Omental fat pad (tissue), 4 donors: ENCODE measurements at places on chromosomes 1 and 21. TPM values are rescaled to one million over a fixed set of nuclear protein-coding genes. Genes with fewer than 3 reads are reported as not detected.

DNA sequence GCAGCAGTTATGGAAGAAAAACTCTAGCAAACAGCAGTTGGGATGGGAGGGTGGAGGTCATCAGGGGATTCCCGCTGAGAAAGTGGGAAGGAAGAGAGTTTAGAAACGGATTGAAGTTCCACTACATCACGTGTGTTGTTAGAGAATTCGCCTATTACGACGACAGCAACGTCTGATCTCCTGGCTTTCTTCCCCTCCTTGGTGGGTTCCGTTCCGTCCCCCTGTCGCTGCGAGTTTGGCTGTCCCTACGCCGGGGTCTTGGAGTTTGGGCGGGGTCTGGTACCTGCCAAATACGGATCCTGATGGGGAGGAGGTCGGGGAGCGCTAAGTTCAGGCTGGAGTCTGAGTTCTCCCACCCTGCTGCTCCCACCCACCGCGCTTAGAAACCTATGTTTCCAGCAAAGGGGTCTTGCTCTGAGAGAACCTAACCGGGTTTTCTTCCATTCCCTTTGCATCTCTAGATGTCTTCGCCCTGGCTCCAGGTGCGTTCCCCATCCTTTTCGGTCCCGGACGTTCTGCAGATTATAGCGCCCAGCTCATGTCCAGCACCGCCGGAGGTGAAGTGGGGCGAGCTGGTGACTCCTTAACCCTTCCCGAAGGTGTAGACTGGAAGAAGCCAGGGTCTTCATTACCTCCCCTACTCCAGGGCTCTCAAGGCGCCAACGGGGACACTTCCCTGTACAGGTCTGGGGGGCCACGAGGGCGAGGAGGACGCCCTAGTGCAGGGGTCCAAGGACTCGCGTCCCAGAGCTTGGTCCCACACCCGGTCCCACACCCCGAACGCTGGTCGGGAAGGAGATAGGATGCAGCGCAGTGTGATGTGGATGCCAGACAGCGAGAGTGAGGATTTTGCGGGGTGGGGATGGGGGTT is 641 bp upstream of the KCNK2 start:
- DNase-seq: no peak

DNA sequence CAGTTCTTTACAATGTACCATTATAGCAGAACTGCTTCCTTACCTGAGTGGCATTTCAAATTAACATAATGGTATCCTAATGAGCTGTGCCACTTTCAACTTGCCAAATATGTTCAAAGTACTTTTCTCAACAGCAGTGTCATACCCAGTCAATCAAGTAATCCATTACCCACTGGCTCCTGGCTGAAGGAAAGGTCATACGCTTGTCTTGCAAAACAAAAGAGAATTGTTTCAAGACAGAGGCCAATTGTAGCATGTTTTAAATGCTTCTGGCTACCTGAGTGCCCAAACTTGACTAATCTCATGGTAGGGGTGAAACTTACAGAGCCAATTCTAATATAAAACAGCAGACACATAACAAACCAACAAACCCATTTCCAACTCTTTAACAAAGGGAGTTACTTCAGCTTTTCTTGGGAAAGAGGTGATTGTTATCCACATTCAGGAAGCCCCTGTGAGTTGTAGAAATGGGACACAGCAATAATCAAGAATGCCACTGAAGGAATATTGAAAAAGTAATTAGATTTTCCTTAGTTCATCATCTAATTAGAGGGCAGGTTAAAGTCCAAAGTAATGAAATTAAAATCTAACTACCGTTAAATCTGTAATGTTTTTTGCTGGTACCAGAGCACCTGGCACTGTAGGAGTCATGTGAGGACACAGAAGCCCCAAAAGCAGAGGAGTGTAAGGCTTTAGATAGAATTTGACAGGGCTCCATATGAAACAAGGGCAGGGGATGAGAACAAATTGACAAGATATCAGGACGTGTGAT is 241.9 kb downstream of the RWDD3 start:
- no peak for DNase-seq

DNA sequence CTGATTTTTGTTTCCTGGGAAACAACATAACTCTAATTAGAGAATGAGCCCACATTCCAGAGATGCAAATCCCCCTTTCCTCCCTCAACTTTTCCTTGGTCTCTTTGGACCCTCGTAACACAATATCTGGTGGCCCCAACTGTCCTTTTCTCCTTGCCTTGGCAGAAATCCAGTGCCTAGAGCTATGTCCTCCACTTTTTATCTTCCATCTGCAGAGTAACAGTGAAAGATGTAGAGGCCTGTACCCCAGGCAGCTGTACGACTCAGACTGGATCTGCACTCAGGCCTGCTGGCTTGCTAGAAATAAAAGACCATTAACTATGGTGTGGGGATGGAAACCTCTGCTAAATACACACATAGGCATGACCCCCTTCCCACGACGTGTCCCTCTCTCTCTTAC is 72.0 kb downstream of the WARS2 start:
- no peak for DNase-seq

DIO1 gene
- not detected for total RNA-seq

GLMP gene
- total RNA-seq: 53.1 TPM
